Immature natural killer cell (primary cell): ENCODE measurements at places on chromosomes 6 and 20. TPM values are rescaled to one million over a fixed set of nuclear protein-coding genes. Genes with fewer than 3 reads are reported as not detected.

DNA sequence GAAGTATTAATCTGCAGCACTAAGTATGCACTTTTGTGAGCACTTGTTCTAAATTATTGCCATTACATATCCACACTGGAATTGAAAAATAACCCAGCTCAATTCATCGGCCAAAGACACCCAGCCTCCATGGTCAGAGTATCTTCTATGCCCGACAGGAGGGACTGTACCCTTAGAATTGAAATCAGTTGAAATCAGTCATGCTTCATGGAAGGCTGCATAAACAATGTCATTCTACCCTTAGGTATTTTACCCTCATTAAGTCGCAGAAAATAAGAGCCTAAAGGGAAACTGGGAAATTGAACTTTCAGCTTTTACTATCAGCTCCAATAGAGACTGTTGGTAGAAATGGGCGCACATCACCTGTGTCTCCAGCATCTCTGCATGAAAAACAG is 2.9 kb upstream of the RAMACL start:
- no peak overlapping the region for H3K4me3 ChIP-seq
- H3K27ac ChIP-seq: no peak overlapping the region
- no peak for DNase-seq
- peaks cover 26% of the 10 kb centered on the region for H3K4me1 ChIP-seq
- H3K27me3 ChIP-seq: peaks cover 4% of the 10 kb centered on the region

DNA sequence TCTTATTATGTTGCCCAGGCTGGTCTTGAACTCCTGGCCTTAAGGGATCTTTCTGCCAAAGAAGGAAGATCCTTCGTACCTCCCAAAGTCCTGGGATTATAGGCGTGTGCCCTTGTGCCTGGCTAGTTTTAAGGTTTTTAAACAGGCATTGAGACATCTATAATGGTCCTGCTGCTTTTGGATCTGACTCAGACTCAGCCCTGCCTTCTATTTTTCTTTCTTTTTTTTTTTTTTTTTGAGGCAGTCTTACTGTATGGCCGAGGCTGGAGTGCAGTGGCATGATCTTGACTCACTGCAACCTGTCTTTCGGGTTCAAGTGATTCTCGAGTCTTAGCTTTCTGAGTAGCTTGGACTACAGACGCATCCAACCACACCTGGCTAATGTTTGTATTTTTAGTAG is 73.7 kb downstream of the PHF20 start:
- H3K27ac ChIP-seq: no peak overlapping the region
- no peaks in the 10 kb centered on the region for H3K27me3 ChIP-seq
- no peak overlapping the region for H3K4me3 ChIP-seq
- H3K36me3 ChIP-seq: peaks cover 36% of the 10 kb centered on the region

DNA sequence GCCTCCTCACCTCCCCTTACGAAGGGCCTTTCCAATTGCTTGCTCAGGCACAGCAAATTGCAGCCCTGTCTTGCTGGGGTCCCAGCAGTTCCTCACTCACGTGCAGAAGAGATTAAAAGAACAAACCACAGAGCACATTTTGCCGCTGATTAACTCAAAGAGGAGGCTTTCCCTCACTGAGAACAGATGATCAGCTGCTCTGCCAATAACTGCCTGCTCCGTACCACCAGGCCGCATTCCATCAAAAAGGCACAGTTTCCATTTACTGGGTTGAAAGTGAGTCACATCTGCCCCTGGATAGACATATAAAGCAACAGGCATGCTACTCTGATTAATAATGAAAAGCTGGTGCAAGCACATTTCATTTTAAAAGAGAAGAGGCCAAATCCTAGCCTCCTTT is 446.8 kb downstream of the PTPRT start:
- no peak overlapping the region for H3K27ac ChIP-seq
- no peak overlapping the region for H3K4me3 ChIP-seq
- no peaks in the 10 kb centered on the region for H3K4me1 ChIP-seq
- no peak for DNase-seq
- no peaks in the 10 kb centered on the region for H3K27me3 ChIP-seq

Gene ZBTB46
- polyA plus RNA-seq: 0.32 TPM

Gene BMP7
- not detected for polyA plus RNA-seq
